T-helper 2 cell treated with Interferon-gamma antibody and Interleukin-4, amounts not matched to agents 5 μg/mL and 100 μg/mL, for 36 hours (primary cell): ENCODE measurements at places on chromosomes 2 and 18.

DNA sequence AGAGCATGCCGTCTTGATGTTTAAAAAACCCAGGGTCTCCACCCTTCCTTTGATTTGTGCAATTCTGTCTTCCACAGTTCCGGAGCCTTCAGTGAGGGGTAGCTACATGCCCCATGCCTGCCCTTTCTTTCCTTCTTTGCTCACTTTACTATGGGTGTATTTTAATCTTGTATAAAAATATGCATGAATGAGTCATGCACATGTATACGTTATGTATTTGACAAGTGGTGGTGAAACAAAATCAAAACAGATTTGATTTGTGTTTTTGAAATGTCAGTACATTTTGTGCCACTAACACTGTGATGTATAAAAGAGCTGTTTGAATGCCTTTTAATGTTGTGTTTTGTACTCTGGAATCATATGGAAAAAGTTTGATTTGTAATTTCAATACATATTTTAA is 126.5 kb downstream of the RNF144A start:
- DNase-seq: no peak

- DNase-seq: no peak
These were observed 20.2 kb upstream of the ADAM23 start for GRCh38 chr2:206423147-206423546.

DNA sequence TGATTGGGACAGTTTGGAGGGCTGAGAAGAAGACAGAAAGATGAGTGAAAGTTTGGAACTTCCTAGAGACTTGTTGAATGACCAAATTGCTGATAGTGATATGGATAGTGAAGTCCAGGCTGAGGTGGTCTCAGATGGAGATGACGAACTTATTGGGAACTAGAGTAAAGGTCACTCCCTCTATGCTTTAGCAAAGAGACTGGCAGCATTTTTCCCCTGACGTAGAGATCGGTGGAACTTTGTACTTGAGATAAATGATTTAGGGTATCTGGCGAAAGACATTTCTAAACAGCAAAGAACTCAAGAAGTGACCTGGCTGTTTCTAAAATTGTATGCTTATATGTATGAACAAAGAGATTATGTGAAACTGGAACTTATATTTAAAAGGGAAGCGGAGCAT is 221.2 kb upstream of the KCNJ3 start:
- no peak for DNase-seq

GRCh38 chr2:145000376-145000775 is 480.5 kb upstream of the ZEB2 start:
- no peak for DNase-seq

DNA sequence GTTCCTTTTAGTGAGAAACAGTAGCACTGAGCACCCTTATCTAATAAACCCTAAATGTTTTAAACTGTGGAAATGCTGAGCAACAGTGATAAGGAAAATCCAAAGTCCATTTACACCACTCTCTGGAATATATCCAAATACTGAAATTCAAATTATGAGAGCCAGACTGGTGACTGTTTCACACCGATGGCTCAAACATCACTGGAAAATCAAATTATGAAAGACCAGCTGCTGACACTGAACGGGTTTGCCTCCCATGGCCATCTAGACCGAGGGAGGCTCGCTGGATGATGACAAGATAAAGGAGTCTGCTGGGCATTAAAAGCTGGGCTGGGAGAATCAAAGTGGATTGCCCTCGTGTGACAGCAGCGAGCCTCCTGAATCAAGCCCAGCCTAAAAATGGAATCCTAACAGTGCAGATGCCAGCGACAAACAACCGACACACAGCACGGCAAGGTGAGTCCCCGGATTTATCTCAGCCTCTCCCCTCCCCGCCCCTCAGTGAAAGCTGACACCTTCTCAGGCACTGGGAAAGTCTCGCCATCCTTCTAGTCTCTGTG is 30.3 kb downstream of the SERPINE2 start:
- DNase-seq: no peak

DNA sequence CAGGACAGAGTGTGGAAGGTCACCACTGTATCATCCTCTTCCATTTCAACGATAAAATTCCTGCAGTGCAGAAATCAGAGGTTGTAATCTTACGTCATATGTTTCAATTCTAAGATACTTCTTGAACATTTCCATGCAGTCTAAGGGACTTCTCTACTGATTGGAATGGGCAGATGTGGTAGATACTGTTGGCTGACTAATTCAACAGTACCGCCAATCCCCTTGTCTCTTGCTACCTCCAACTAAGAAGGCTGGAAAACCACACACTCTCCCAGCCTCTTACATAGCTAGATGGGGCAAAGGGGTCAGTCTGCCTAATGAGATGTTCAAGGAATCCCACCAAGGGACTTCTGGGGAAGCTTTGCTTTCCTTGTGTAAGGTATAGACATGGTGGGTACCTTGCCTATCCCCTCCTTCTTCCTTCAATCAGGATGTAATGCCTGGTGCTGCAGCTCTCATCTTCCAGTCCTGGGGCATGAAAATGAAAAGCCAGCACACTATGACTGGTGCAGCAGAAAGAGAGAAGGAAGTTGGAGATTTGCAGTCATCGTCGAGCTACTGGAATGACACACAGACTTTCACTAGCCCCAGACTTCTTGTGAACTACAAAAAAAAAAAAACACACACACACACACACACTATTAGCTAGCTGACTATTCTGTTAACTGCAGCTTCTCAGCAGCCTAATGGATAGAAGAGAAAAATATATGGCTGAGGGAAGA is 84.1 kb downstream of the ALPK2 start:
- DNase-seq: peak; percentile 56

DNA sequence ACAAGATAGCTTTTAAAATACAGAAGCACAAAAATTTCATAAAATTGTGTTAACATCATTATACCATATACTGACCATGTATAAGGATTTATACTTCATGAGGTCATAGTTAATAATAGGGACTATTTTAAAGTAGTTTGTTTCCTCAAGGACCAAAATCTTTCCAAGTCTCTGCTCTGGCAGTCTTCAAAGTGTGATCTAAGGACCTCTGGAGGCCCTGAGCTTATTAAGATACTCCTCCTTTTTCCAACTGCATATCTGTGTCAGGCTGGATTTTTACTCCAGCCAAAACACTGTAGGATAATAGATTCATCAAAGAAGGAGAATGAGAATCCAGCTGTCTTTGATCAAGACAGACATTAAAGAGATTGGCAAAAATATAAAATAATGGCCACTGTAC is 1.7 kb upstream of the SCYGR2 start:
- DNase-seq: no peak

- no peak for DNase-seq
These were observed 19.1 kb upstream of the AFTPH start for GRCh38 chr2:64504774-64505720.

DNA sequence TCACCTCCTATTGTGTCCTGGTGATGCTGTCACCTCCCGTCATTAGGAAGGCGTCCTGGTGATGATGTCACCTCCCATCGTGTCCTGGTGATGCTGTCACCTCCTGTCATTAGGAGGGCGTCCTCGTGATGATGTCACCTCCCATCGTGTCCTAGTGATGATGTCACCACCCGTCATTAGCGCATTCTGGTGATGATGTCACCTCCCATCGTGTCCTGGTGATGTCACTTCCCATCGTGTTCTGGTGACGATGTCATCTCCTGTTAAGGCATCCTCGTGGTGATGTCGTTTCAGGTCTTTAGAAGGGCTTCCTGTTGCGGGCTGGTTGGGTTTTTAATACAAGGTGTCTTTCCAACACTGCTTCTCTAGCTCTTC is 40.7 kb downstream of the CTDP1 start:
- no peak for DNase-seq

DNA sequence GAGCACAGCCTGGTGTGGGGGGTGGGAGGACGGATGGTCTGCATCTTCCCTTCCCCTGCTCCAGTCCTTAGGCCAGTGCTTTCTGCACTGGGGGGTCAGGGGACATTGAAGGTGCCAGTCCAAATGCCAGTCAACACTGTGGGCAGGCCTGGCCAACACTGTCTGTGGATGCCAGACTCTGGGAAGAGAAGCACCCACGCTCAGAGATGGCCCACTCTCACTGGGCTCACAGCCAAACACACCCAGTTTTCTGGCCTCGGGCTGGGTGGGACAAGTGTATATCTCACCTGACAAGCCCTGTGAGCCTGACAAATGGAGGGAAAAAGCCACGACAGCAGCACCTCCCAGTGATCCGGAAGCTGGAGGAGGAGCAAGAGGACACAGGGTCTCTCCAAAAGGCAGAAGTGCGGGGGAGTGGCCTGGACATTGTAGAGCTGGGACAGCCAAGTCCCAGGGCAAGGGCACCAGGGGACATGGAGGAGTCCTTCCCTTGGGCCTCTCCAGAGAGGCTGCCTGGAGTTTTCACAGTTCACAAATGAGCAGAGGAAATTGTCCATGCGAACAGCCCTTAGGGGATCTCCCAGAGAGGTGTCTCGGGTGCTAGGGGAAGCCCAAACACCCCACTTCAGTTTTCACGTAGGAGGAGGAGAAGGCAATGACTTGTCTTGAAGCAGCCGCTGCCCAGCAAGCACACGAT is 79.3 kb downstream of the SDC1 start:
- DNase-seq: peak; percentile 9

- no peak for DNase-seq
These were observed 1.7 kb downstream of the RNU4ATAC start for GRCh38 chr2:121532347-121532766.

- DNase-seq: no peak
These were observed 16.6 kb upstream of the RPE start for GRCh38 chr2:209985874-209986273.

- no peak for DNase-seq
These were observed 71.3 kb downstream of the PPP1R1C start for GRCh38 chr2:182057002-182057401.

DNA sequence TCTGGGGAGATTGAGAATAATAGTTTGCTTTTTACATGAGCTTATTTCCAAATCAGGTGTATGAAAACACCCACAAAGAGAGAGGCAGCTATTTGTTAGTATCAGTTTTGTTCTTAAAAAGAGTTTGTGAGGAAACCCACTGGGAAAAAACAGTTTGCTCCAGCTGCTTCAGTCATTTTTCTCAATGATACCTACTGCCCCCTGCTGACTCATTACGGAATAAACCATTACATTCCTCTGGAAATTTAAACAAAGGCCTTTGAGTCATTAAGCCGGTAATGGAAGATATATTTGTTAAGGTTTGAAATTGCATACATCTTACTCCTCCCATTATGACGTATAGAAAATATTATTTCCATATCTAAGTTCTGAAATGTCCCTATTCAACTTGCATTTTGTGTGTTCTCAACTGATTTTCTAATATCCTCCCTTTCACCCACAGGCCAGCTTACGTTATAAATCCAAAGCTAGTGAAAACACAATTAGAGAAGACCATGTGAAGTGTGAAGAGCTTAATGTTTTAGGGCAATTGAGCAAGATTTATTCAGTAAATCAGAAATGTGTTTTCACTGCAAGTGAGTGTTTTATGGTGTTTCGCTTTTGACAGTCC is 761.6 kb downstream of the DSC3 start:
- no peak for DNase-seq

GRCh38 chr2:119753930-119754321 is 5.8 kb upstream of the PTPN4 start:
- no peak for DNase-seq

- DNase-seq: no peak
These were observed 8.4 kb upstream of the VAPA start for GRCh38 chr18:9905401-9905922.

GRCh38 chr18:58196881-58197872 is 153.2 kb downstream of the NEDD4L start:
- DNase-seq: no peak

GRCh38 chr2:54054271-54054670 is 61.1 kb upstream of the ACYP2 start:
- no peak for DNase-seq

DNA sequence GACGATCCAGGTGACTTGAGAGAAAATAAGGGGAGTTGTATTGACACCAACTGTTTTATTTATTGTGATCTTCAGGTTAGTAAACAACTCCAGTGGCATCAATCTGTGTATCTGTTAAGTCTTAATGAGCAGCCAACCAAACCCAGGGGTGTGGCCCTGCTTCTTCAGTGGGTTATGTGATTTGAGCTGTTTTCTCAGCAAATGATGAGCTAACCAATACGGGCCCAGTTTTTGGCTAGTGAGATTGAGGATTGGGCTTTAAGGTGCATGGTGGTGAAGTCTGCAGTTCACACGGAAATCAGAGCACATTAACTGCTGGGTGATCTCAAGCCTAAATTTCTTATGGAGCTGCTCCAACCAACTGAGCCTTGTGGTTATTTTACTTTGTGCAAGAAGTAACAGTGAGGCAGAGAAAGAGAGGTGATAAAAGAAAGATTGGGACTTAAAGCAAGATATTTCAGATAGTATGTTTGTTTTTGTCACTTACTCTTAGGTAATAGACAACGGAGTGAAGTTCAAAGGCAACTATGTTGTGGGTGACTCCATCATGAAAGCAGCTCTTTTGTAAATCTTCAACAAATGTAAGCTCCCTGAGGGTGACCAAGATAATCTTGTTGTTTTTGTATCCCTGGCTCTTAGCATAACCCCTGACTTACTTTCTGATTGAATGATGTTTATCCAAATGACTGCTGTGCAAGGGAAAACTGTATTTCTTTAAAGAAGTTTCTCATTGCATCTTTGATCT is 2.4 kb downstream of the MTCL1 start:
- no peak for DNase-seq
